Cardiac septum (tissue), 1 donor: ENCODE measurements at places on chromosomes 5 and 9.
A peak's percentile ranks its signal among the peaks of the same experiment; 100 is the strongest.

DNA sequence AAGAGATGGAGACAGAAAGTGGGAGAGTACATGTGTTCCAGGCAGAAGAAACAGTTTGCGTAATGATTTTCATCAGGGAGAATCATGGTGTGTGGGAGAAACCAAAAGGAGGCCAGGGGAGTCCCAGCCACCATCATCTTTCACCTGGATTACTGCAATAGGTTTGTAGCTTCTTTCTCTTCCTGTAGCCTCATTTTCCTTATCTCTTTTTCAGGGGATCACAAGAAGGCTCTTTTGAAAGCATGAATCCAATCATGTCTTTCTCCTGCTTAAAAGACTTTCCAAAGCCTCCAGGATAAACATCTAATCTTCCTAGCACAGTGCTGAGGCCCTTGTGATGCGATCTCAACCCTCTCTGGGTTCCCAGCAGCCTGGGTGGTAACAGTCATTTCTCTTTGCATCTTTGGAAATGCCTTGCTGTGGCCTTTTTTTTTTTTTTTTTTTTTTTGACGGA is 10.3 kb upstream of the GPBP1 start:
- no peak for DNase-seq

DNA sequence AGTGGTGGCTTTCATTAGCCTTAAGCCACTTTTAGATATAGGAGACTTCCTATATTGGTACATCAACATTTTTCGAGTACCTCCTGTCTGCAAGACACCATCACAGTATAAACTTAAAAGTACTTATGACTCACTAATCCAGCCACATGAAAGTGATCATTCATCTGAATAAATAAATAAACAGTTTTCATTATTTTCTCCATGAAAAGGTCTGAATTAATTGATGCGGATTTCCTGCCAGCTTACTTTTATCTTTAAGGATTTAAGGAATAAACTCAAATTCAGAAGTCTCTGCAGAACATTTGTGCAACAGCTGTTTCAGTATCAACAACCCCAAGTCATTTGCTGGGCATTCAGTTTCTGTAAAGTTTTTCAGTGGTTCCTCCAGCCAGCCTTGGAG is 4.0 kb downstream of the SAP30L start:
- DNase-seq: no peak

GRCh38 chr5:137395011-137395755 is 103.9 kb downstream of the SPOCK1 start:
- no peak for DNase-seq

DNA sequence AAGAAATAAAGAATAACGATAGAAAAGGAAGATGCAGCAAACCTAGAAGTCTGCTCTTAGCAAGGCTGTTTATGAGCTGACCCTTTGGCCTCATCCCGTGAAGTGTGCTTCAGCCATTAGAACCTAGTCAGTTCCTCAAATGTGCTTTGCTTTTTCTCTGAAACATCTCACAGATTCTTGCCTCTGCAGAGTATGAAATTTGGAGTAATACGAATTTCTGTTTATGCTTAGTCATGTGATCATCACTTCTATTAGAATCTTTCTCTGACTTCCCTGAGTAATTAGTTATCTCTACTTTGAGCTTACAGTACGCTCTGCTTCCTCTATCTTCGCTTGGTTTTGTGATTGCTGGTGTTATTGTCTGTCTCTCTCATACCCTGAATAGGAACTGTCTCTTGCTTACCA is 11.3 kb downstream of the CYSTM1 start:
- DNase-seq: no peak

DNA sequence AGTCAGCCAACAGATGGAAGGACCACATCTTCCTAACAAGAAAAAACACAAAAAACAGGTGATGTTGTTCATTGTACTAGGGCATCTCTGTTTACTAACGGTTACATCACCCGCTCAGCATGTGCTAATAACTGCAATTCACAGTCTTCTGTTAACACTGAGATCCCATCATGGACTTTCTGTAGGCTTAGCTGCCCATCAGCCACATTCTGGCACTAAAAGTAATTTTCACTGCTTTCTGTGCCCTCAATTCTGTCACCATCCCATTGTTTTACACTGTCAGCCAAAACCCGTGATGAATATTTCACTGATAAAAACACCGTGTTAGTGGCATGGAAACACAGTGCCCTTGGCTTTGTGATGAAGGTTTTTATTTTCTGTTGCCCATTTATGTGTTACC is 64.6 kb downstream of the CAST start:
- no peak for DNase-seq

DNA sequence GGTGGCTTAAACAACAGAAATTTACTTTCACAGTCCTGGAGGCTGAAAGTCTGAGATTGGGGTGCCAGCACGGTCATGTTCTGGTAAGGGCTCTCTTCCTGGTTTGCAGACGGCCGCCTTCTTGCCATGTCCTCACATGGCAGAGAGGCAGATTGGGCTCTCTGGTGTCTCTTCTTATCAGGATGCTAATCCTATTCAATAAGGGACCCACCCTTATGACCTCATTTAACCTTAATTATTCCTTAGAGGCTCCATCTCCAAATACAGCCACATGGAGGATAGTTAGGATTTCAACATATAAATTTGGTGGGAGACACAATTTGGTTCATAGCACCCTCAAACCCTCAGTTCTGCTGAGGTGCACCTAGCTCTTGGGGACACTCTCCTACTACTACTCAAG is 180.4 kb downstream of the DAB2IP start:
- DNase-seq: no peak

DNA sequence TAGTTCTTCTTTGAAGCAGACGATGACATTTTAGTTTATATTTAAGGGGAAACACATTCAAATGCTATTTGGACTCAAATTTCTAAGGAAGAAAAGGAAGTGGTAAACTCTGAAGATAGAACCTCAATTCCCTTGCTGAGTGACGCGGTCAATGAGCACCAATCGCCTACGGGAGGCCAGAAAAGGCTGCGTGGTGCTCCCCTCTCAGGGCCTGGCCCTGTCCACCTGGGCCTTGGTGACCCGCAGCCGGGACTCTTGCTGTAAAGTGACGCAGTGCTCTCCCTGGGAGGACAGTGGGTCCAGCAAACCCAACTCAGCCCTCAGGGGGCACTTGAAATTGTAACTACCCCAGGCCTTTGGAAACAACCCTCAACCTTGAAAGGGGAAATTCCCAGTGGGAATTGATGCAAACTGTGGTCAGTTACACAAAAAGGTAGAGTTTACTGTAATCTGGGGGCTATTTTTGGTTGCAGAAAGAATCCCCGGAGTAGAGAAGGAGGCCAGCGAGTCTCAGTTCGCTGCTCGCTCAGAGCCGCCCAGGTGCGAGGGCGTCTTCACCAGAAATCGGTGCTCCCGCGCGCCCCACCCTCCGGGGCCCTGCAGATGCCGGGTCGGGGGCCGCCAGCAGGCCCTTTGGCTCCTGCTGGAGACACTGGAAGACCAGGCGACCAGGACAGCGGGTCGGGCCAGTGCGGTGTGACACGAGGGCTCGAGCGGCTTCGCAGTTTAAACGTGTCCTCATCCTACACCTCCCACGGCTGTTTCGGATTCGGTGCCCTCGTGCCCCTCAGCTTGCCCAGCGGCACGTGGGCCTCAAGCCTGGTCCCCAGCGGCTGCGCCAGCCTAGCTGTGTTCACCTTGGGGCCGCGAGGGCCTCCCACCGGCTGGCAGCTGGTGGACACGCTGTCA is 1.4 kb upstream of the ANKRD33B start:
- DNase-seq: peak; percentile 61

DNA sequence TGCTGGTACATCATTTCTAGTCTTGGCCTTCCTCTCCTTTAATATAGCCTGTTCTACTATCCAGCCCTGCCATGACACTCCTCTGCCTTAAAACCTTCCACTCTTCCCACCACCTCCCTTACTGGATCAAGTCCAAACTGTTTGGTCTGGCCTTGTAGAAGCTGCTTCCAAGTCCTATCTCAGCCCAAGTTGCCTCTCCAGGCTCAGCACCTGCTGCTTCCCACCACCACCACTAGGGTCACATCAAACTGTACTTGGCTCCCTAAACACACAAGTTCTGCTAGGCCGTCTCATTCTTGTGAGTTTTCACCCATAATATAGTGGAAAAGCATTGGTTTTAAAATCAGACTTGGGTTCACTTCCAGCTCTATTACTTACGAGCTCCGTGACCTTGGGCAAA is 1.4 kb downstream of the NDUFA8 start:
- DNase-seq: no peak

GRCh38 chr5:95761771-95762651 is 30.9 kb downstream of the RHOBTB3 start:
- DNase-seq: no peak

DNA sequence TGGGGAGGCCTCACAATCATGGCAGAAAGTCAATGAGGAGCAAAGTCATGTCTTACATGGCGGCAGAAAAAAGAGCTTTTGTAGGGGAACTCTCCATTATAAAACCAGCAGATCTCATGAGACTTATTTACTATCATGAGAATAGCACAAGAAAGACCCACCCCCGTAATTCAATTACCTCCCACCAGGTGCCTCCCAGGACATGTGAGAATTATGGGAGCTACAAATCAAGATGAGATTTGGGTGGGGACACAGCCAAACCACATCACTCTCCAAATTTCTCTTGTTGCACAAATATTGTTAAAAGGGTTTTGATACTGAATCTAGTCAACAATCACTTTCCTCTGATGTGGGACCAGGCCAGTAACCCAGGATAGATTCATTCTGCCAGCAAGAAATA is 1176.1 kb downstream of the CDH9 start:
- DNase-seq: no peak

- no peak for DNase-seq
Observed at GRCh38 chr9:91421128-91421765, 2.4 kb downstream of the NFIL3 start.

DNA sequence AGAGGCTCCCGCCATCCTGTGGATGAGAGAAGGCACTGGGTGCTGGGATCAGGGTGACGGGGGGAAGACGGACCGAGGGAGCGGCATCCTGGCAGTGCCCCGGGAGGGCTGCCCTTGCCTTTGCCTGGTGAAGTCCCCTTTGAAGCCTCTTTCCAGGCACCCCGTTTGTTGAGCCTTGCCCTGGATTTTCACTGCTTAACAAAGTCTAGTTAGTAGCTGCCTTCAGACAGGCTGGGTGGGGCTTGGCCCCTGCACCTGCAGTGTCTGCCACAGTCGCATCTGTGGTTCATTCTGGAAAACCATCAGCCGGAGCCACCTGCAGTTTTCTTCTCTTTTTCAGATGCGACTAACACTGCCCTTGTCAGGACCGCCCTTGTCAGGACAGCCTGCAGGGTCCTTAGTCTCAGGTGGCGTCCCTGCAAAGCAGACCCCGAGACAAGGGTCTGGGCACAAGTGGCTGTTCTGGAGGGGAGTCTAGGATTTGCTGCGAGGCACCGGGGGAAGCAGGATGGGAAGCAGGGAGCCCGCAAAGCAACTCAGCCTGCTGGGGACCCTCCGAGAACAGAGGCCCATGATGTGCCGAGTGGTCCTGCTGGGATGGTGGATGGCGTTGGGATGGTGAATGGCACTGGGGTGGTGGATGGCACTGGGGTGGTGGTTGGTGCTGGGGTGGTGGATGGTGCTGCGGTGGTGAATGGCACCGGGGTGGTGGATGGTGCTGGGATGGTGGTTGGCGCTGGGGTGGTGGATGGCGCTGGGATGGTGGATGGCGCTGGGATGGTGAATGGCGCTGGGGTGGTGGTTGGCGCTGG is 147.9 kb upstream of the COL5A1 start:
- peak; percentile 59 for DNase-seq

- DNase-seq: no peak
Observed at GRCh38 chr9:131138676-131139075, 13.3 kb downstream of the NUP214 start.

GRCh38 chr5:15669826-15670225 is 169.8 kb downstream of the FBXL7 start:
- DNase-seq: no peak

DNA sequence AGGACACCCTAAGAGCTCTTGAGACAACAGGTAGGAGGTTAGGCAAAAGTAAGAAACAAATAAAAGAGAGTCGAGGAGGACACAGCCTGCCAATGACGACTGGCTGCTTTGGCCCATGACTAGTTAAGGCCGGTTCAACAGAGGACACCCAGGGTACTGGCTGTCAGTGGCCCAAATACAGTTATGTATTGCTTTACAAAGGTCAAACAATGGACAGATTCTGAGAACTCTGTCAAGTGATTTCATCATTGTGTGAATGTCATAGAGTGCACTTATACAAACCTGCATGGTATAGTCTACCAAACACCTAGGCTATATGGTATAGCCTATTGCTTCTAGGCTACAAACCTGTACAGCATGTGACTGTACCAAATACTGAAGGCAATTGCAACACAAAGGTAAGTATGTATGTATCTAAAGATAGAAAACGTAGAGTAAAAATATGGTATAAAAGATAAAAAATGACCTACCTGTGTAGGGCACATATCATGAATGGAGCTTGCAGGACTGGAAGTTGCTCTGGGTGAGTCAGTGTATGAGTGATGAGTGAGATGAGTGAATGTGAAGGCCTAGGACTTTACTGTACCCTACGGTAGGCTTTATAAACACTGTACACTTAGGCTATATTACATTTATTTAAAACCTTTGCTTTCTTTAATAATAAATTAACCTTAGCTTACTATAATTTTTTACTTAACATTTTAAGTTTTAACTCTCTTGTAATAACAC is 6.5 kb upstream of the FAM81B start:
- DNase-seq: no peak

GRCh38 chr5:97531549-97531948 is 348.5 kb upstream of the RIOK2 start:
- DNase-seq: no peak

- no peak for DNase-seq
Observed at GRCh38 chr5:9728261-9728660, 98.1 kb upstream of the TAS2R1 start.

GRCh38 chr5:167071981-167072610 is 1219.3 kb upstream of the WWC1 start:
- DNase-seq: no peak

GRCh38 chr9:8809741-8810140 is 1010.2 kb upstream of the DMAC1 start:
- DNase-seq: no peak

DNA sequence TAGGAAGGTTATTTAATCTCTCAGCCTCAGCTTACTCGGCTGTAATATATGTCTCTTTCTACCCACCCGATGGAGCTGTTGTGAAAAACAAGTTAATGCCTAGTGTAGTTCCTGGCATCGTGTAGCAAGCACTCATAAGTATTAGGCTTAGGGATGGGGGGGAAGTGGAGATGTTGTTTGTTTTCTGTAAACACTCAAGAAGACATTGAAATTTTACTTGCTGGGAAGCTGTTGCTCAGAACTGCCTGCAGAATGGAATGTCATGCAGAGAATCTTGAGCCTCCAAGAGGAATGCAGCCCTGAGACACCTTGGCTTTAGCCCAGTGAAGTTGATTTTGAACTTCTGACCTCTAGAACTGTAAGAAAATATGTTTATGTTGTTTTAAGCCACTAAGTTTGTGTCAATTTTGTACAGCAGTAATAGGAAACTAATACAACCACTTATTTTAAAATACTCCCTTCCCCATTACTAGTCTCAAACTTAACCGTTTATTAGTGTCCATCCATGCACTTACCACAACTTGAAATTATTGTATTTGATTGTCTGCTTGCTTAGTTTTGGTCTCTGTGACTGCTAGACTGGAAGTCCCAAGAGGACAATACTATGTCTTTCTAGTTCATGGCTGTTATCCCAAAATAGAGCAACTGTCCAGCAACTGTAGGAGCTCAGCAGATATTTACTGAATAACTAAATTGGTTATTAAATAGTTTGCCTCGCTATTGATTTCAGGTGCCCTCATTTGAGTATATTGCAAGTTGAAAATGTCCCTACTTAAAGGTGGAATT is 53.8 kb downstream of the MFAP3 start:
- no peak for DNase-seq
